ENCODE measurements at places on chromosomes 11 and 22. TPM values are rescaled to one million over a fixed set of nuclear protein-coding genes. Genes with fewer than 3 reads are reported as not detected.

The MAFF gene
- 19.8 TPM for total RNA-seq

The RPS25 gene
- 3,190 TPM for total RNA-seq

The ALDH3B1 gene
- total RNA-seq, result 26.4 TPM

The KBTBD4 gene
- 13.1 TPM for total RNA-seq

The SLC5A4 gene
- not detected for total RNA-seq

The SLC37A2 gene
- total RNA-seq, result 0.70 TPM

The ANO1 gene
- 0.43 TPM for total RNA-seq

The PARVB gene
- total RNA-seq, result 53.9 TPM

The MMP8 gene
- total RNA-seq, result not detected

The SLC16A8 gene
- 0.12 TPM for total RNA-seq

The TAGLN gene
- 3,406 TPM for total RNA-seq

The ZNF280B gene
- 1.2 TPM for total RNA-seq

The IGSF22 gene
- not detected for total RNA-seq

The MAPK12 gene
- total RNA-seq, result 36.9 TPM

The RAB36 gene
- 2.5 TPM for total RNA-seq

The NXPE4 gene
- not detected for total RNA-seq

The SCN4B gene
- total RNA-seq, result not detected

The ZP1 gene
- 0.93 TPM for total RNA-seq

The PHOX2A gene
- total RNA-seq, result not detected

The STARD10 gene
- 19.7 TPM for total RNA-seq

The TRIM5 gene
- 24.1 TPM for total RNA-seq

The MAJIN gene
- total RNA-seq, result not detected

The DDX25 gene
- not detected for total RNA-seq

All from pericardium fibroblast (primary cell).